ENCODE measurements at places on chromosomes 5 and 9.
A peak's percentile ranks its signal among the peaks of the same experiment; 100 is the strongest.

DNA sequence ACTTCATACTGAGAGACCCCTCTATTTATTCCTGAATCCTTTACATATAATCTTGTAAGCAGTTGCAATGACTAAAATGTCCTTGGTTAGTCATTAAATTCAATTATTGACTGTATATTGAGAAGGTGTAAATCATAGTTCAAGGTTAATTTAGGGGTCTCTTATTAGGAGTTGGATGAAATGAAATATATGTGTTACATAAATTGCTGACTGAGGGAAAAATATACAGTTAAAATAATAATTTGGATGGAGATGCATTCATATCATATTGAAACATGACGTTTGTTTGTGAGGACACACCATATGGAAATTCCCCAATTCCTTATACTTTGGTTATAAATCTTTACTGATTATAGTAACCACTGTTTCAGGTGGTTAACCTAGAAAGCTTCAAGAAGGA is 430.6 kb downstream of the PDE4D start:
- DNase-seq: no peak

GRCh38 chr5:150774145-150774544 is 4.4 kb upstream of the SMIM3 start:
- DNase-seq: peak; percentile 93

DNA sequence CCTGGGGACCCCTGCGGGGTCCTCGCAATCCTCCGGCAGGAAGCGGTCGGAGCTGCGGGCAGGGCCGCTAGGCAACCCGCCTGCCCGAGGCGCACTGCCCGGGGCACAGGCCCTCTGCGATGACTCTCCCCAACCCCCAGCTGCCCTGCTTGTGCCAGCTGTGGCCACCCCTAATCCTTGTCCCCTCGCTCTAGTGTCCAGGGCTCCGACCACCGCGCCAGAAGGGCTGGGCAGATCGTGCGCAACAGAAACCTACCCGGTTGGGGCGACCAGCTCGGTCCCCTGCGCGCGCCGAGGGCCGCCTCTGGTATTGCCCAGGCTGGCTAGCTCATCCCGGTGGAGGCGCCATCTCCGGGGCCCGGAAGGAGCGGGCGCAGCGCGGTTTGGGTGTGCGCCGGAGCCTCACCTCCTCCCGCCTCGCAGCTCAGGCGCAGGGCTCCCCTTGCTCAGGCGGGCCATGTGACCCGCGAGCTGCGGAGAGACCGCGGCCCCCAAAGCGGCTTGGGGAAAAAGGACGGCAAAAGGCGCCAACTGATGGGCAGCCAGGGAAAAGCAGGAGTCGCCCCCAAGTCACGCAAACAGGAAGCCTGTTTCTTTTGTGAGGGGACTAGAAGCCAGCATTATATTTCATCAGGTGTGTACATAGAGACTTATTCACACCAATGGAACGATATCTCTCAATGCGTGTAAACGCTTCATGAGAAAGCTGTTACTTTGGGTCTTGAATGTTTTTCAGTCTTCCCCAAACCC is 46.8 kb upstream of the RNF20 start:
- DNase-seq: peak; percentile 56

DNA sequence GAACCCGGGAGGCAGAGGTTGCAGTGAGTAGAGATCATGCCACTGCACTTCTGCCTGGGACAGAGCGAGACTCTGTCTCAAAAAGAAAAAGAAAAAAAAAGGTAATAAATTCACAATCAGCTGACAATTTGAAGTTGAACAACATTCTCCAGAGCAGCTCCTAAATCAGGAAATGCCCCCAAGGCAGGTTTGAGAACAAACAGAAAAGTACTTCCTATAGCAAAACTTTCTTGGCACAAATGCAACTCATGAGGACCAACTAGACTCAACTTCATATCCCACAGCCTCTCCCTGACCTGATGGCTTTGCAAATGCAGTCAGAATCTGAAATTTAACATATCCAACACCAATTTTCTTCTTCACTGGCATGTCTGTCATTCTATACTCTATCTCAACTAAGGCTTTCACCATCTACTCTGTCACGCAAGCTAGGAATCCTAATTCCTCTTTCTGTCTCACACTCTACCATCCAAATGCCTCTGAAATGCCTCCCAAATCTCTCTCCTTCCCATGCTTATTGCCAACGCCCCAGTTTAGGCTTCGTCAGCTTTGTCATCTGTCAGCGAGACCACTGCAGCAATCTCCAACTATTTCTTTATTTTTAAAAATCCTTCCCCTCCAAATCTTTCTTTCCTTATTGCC is 113.3 kb downstream of the MAPKAP1 start:
- DNase-seq: no peak

DNA sequence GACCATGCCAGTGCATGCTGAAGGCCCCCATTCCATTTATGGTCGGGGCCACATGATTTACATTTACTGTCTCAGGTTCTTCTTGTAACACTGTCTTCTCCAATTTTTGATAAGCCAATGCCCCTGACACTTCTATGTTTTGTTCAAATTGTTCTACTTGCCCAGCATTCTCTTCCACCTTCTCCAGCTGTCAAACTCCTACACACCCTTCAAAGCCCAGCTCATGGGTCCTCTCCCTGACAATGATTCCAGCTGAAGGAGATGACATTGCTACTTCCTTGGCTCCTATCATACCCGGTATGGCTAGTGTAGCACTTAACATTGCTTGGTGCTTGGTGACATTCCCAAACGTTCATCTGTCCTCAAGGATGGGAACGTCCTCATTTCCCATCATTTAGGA is 41.1 kb upstream of the KCNMB1 start:
- no peak for DNase-seq

DNA sequence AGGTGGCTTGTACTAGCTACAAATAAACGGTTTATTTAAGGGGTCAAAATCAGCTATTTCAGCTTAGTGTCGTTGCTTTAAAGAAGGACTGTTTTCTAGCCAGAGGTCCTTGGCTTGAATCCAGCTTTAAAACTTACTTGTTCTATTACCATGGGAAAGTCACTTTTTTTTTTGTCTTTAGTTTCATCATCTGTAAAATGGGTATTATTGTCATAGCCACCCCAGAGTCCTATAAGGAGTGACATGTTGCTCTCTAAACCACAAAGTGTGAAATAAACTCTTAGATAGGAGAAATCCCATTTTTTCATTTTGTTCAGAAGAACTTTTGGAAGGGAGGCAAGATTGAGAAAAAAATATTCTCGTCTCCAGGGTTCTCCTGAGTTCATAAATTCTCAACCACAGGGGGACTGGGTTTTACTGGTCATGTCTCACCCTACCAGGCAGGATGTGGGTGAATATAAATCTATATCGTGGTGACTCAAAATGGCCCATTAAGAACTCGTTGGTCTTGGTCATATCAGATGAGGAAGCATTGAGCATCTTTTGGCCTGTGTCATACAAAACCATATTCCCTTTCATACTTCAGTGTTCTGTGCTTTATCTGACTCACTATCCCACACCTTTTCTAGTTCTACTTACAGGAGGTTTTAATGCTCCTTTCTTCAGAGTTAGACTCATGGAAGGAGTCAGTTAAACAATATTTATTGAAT is 202.7 kb upstream of the NR3C1 start:
- no peak for DNase-seq

- peak; percentile 14 for DNase-seq
These were observed 556.7 kb upstream of the TLE4 start for GRCh38 chr9:79014929-79015699.

DNA sequence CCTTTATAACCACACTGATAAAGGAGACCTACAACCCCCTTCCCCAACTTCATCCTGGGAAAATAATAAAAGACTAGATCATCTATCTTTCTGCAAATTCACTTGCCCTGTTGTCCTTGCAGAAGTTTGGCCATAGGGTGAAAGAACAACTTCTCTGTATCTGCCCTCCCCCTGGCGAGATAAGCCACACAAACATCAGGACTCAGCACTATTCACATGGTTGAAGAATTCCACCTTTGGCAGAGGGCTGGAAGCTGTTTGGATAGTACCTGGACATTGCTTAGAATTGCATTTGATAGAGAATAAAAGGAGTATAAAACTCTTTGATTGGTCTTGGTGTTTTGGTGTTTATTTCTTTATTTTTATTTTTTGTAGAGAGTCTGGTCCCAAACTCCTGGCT is 16.9 kb downstream of the FAM151B start:
- DNase-seq: no peak

- peak; percentile 57 for DNase-seq
These were observed 24.2 kb downstream of the P4HA2 start for GRCh38 chr5:132203464-132203818.

GRCh38 chr9:123769719-123770118 is 160.2 kb downstream of the DENND1A start:
- no peak for DNase-seq

- DNase-seq: peak; percentile 91
These were observed 564.0 kb upstream of the KLF4 start for GRCh38 chr9:108053555-108054061.

DNA sequence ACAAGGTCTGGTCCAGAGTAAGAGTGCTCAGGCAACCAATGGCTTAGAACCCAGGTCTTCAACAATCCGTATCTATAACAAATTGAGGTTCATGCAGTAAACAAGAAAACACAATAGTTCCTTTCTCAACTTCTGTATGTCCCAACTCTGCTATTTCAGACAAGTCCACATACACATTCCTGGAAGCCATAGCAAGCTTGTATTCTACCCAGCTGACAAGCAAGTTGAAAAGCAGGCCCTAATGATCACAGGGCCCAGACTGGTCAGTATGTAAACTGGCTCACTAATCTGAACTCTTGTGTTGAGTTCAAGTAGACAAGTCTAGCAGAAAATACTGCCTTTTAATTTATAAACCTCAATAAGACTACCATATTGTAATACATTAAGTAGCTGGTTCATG is 26.9 kb downstream of the FNIP1 start:
- no peak for DNase-seq

All from iris pigment epithelial cell (primary cell).